ENCODE measurements at places on chromosomes 12 and 14.

DNA sequence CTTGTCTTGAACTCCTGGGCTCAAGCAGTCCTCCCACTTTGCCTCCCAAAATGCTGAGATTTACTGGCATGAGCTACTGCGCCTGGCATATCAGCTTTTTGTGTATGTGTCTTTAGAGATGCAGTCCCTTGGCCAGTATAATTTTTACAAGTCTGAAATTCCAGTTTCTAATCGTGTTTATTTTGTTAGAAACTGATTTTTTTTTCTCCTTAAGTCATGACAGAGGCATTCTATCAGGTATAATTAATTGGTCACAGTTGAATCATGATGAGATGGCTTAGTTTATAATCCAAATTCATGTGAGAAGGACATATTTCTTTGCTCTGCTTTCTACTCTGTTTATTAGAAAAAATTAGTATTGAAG lies 98.9 kb downstream of the PCNX1 start:
- no peak for DNase-seq

DNA sequence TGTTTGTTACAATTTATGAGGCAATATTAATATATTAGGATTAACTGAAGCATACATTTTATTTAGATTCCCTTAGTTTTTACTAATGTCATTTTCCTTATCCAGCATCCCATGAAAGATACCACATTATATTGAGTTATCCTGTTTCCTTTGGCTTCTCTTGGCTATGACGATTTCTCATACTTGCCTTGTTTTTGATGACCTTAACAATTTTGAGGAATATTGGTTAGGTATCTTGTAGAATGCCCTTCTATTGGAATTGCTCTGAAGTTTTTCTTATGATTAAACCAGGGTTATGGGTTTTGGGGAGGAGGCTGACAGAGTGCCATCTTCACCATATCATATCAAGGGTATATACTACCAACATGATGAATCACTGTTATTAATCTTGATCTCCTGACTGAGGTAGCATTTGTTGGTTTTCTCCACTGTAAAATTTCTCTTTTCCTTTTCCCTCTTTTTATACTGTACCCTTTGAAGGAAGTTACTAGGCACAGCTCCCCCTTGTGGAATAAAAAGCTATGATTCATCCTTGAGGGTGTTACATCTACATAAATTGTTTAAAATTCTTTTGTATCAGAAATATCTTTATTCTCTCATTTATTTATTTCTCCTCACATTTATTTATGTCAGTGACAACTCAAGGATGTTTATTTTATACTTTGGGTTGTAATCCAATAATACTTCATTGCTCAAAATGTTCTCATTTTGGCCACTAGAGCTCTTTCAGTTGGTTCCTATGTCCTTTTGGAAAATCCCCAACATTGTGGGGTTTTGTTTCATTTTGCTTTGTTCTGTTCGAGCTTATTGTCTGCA lies 239.0 kb downstream of the SLC16A7 start:
- no peak for DNase-seq

DNA sequence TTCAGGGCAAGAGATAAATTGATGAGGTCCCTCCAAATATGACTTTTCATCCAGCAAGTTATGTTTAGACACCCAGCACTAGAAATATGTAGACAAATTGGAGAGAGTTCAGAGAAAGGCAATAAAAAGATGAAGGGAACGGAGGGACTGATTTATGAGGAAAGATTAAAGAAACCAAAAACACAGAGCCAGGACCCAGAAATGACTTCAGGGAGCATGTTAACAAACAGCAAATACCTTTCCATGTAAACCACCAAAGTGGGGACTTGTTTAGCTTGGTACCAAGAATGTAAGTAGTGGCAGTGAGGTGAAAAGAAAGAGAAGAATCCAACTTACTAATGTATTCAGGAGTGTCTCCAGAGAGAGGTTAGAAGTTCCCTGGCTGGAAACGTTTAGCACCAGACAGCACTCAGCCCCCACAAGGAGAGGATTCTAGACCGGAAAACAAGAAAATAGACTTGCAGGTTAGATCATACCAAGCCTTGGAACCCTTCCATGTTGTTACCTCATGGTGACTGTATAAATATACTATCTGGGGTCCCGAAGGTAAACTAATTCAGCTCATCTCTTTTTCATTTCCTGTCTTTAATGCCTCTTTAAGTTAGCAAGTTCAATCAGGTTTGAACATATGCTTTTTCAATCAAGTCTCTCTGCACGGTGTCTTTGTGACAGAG lies 79.2 kb downstream of the TBC1D30 start:
- no peak for DNase-seq

DNA sequence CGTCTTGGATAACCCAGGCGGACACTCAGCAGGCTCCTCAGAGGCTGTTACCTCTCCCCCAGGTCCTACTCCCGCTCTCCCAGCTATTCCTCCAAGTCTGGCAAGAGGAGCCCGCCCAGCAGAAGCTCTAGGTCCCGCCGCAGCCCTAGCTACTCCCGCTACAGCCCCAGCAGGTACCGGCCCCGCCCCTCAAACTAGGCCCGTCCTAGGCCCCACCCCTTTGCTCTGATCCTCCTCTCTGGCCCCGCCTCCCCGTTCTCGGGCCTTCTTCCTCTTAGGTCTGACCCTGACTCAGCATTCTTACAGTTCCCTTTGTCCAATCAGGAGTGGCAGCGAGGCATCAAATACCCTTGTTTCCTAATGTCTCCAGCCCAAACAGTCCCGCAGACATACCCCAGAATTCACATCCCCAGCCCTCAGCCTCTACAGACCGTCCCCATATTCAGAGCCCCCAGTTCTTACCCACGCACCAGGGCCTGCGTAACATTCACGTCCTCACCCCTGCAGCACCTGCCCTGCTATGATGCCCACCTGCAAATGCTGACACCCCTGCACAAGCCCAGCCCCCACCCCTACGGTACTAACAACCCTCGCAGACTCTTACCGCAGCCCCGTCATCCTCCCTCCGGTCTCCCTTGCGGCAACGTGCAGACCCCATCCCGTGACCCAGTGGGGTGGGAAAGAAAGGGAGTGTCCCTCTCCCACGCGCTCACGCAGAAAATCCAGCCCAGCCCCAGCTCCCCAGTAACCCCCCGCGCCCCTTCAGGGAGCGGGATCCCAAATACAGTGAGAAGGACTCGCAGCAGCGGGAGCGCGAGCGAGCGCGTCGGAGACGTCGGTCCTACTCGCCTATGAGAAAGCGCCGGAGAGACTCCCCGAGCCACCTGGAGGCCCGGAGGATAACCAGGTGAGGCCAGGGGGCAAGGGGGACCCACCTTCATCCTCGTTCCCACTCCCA lies 25.0 kb upstream of the HSPB8 start:
- DNase-seq = no peak

DNA sequence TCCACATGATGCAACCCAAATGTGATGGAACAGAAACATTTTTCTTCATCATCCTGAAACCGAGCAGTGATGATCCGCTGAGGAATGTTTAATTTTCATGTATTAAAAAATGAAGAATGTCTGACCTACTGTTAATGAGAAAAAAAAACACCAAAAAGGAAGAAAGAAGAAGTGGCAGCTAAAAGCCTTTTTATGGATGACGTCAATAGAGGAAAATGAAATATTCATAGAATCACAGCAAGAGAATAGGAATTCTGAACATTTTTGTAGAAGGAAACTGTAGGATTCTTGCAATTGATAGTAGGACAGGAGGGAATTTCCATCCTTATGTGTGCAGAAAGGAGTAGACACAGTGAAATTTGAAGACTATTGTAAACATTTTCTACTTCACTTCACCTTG lies 112.9 kb downstream of the PRKCH start:
- DNase-seq = no peak

DNA sequence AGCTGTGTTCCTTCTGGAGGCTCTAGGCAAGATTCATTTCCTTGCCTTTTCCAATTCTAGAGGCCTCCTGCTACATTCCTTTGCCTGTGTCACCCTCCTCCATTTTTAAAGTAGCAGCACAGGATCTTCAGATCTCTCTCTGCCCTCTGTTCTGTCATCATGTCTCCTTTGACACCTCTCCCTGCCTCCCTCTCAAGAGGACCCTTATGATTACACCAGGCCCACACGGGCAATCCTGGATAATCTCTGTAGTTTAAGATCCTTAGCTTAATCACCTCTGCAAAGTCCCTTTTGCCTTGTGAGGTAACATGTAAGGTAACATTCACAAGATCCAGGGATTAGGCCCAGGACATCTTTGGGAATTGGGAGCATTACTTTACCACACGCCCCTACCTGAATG lies 155.2 kb downstream of the SYNE2 start:
- no peak for DNase-seq

DNA sequence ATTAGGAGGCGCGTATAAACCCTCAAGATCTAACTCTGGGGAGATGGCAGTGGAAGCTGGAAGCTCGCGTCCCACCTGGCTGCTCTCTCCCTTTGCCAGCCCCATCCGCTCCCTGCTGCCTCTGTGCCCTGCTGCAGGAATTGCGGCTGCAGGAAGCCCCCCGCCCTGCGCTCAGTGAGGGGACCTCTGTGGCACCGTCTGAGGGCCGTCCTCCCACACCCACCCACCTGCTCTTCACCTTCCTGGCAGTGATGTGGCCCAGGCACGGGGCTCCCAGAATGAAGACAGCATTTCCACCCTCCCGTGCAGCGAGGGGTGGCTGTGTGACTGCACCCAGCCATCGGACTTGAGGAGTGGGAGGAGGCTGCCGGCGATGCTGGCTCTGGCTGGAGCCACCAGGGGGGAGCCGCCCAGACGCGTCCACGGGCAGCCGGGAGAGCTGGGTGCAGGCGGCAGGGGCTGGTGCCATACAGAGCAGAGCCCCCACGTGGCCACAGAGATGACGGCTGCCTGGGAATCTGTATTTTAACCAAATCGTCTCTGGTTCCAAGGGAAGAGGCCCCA lies 28.3 kb upstream of the GALNT9 start:
- no peak for DNase-seq

DNA sequence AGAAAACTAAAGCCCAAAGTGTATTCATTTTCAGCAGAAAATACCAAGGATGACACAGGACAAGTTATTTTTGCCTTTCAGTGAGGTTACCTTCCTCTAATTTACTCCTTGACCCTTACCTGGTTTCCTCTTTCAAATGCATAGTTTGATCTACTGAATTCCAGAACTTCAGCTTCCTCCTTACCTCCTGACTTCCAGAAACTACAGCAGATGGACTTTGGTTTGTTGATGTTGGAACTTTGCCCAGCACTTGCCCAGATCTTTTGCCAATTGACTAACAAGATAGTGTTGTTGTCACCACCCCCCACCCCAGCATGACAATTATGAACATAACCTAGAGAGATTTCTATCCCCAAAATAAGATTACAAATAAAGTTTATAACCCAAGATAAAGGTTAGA lies 63.2 kb downstream of the NAV3 start:
- no peak for DNase-seq

- DNase-seq = no peak
Observed at GRCh38 chr12:32455607-32456071, 56.3 kb downstream of the FGD4 start.

DNA sequence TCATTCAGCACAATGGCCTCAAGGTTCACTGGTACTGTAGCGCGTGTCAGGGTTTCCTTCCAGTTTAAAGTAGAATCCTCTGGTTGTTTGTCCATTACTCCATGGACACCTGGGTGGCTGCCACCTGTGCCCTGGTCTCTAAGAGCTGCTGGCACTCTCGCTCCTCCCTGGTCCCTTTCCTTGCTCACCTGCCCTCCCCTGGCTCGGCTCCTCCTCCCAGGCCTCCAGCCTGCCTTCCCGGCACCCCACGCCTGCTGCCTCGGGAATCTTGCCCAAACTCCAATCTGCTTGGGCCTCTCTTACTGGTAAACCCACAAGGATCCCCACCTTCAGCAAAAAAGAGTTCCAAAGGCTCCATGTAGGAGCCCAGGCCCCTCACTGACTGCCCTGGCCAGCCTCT lies 154.4 kb upstream of the DIO3 start:
- no peak for DNase-seq

DNA sequence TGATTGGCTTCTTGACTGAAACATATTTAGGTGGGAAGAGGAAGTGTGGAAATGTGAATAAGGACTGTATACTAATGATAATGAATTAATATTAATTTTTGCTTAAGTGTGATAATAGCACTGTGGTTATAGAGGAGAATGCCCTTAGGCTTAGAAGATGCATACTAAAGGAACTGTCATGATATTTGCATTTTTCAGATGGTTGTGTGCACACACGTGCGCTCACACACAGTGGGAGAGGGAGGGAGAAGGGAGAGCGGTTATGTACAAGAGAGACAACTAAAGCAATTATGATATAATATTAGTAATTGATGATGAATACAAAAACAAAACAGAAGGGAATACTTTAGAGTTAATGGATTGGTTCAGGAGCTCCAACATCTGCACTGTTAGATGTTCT lies 54.2 kb downstream of the RCOR1 start:
- DNase-seq = no peak

Measured in T-helper 1 cell (primary cell).